ENCODE measurements at places on chromosomes 16 and 17. TPM values are rescaled to one million over a fixed set of nuclear protein-coding genes. Genes with fewer than 3 reads are reported as not detected.

GRCh38 chr17:7553356-7553755 lies 4.5 kb downstream of the TNFSF12 start:
- H3K4me1 ChIP-seq = peaks cover 43% of the 10 kb centered on the region
- H3K27me3 ChIP-seq = no peaks in the 10 kb centered on the region
- H3K27ac ChIP-seq = peak overlapping the region; percentile 75
- H3K4me3 ChIP-seq = peak overlapping the region; percentile 17

DNA sequence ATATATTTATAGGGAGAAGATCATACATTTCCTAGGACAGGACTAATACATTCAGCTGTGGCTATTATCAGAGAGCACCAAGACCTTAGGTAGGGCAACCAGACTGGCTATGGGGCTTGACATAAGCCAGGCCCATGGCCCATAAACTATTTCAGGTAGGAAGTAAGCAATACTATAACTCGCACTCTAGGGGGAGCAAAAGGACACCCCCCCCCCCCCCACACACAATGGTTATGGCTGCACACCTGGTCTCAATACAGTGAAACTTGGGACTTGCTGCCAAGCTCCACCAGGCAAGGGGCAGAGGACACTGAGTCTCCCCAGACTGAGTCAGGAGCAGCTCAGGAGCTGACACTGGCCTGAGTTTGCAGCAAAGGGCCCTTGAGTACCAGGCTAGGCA lies 348.9 kb upstream of the ASIC2 start:
- no peak overlapping the region for H3K4me3 ChIP-seq
- peaks cover 5% of the 10 kb centered on the region for H3K27me3 ChIP-seq
- H3K36me3 ChIP-seq = no peaks in the 10 kb centered on the region
- no peak for DNase-seq
- H3K4me1 ChIP-seq = no peaks in the 10 kb centered on the region

GRCh38 chr17:7235693-7236665 lies 1.7 kb upstream of the DVL2 start:
- no peak overlapping the region for H3K27ac ChIP-seq
- no peaks in the 10 kb centered on the region for H3K27me3 ChIP-seq
- peaks cover 35% of the 10 kb centered on the region for H3K36me3 ChIP-seq
- no peak for DNase-seq
- H3K4me1 ChIP-seq = peaks cover 58% of the 10 kb centered on the region

DNA sequence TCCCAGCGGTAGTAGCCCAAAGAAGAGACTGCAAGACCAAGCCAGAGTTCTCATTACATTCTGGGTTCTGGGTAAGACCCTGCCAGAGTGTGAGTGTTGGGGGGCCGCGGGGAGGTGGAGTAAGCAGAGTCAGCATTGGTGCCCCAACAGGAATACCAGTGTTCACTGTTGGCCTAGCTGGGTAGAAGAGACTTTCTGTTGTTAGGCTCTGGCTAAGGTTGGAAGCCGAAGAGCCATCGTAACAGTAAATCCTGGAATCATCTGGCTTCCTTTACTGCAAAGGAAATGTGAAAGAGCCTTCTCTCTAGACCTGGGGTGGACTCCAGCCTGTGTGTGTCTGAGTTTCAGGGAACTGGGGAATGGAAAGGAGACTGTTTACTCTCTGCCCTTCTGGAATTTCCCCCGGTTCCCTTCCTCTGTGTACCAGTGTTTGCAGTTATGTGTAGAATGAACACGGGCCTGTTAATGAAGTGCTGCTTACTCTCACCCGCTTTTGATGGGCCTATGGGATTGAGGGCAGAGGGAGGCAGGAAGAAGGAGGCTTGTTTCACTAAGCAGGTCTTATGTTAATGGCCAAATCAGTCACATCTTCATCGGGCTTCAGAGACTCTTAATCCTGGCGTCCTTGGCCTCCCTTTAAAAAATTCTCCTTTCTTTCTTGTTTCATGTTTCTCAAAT lies 68.5 kb downstream of the WWP2 start:
- H3K4me1 ChIP-seq = peaks cover 33% of the 10 kb centered on the region
- H3K27me3 ChIP-seq = no peaks in the 10 kb centered on the region
- H3K36me3 ChIP-seq = peaks cover 6% of the 10 kb centered on the region
- no peak overlapping the region for H3K4me3 ChIP-seq
- no peak for DNase-seq

- peaks cover 10% of the 10 kb centered on the region for H3K4me1 ChIP-seq
- H3K27me3 ChIP-seq = peaks cover 14% of the 10 kb centered on the region
- DNase-seq = no peak
- H3K27ac ChIP-seq = no peak overlapping the region
- H3K36me3 ChIP-seq = no peaks in the 10 kb centered on the region
Measured at GRCh38 chr17:43927060-43927864, 15.0 kb downstream of the PPY start.

DNA sequence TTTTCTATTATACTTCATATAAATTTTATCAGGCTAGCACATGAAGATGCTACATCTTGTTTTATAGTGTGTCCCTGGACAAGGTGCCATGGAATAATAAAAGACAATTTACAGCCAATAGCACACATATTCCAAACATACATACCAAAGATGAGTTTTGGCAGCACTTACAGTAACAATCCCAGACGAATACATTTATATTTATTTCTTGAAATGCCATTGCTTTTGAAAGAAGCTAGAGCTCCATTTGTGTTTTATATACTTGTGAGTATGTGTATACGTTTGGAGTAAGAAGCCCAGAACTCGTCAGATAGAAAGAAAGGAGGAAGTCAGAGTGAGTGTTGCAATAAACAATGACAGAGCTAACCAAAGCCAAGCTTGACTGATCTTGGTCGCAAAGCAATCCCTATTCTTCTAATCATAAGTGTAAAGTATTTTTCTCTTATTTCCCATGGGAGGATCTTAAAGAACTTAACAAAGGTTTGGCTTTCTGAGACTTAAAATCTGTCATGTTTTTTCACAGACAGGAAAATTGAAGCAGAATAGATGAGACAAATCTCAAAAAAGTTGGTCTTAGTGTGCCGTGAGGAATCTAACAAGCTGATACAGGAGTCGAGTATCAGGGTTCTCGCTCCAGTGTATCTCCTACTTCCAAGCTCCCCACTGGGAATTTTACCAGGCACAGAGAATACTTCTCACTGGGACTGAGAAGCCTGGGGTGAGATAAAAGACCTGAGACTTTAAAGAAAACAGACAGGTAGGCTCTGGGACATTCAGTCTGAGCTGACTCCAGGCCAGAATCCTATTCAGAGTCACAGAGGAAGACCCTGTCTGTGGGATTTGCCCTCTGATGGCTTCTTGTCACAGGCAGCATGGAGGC lies 175.4 kb downstream of the AATF start:
- H3K27ac ChIP-seq = no peak overlapping the region
- peaks cover 75% of the 10 kb centered on the region for H3K36me3 ChIP-seq
- no peak overlapping the region for H3K4me3 ChIP-seq
- no peak for DNase-seq

- peaks cover 41% of the 10 kb centered on the region for H3K4me1 ChIP-seq
- peaks cover 48% of the 10 kb centered on the region for H3K36me3 ChIP-seq
- H3K4me3 ChIP-seq = no peak overlapping the region
- no peaks in the 10 kb centered on the region for H3K27me3 ChIP-seq
- peak overlapping the region; percentile 54 for H3K27ac ChIP-seq
Measured at GRCh38 chr16:89300311-89300975, 82.9 kb downstream of the ZNF778 start.

- peak overlapping the region; percentile 18 for H3K4me3 ChIP-seq
- peak; percentile 78 for DNase-seq
- peak overlapping the region; percentile 26 for H3K27ac ChIP-seq
- H3K27me3 ChIP-seq = no peaks in the 10 kb centered on the region
- peaks cover 29% of the 10 kb centered on the region for H3K4me1 ChIP-seq
Measured at GRCh38 chr17:60086818-60087591, 8.3 kb upstream of the HEATR6 start.

- DNase-seq = no peak
- H3K36me3 ChIP-seq = no peaks in the 10 kb centered on the region
- H3K4me3 ChIP-seq = no peak overlapping the region
- H3K27ac ChIP-seq = no peak overlapping the region
- peaks cover 93% of the 10 kb centered on the region for H3K4me1 ChIP-seq
Measured at GRCh38 chr16:3859889-3860288, 20.6 kb downstream of the CREBBP start.

GRCh38 chr16:86479419-86479818 lies 30.9 kb upstream of the FOXF1 start:
- peaks cover 21% of the 10 kb centered on the region for H3K27me3 ChIP-seq
- peaks cover 19% of the 10 kb centered on the region for H3K4me1 ChIP-seq
- H3K4me3 ChIP-seq = no peak overlapping the region
- no peak for DNase-seq

DNA sequence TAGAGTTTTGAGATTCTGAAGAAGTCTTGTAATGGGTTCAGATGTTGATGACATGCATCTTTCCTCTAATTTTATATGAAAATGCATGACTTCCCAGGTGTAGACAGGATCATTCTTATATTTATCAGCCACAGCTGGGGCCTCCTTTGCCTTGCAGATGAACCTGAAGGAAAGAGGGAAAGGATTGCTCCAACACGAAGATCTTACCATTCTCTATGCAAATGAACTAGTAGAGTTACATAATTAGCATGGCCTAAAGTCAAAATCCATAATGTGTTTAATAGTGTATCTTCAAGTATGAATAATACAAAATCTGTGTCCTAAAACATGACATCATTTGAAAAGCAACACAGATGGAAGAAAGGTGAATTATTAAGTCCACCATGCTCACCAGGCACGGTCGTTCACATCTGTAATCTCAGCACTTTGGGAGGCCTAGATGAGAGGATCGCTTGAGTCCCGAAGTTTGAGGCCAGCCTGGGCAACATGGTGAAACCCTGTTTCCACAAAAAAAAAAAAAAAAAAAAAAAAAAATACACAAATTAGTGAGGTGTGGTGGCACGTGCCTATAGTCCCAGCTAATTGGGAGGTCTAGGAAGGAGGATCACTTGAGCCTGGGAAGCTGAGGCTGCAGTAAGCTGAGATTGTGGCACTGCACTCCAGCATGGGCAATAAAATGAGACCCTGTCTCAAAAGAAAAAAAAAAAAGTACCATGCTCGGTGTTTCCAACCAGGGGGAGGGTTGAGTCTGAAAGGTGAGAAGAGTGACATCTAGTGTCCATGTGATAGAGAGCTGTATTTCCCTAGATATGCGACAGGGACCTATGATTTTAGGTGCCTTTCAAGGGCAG lies 6.3 kb downstream of the VWA3A start:
- H3K36me3 ChIP-seq = no peaks in the 10 kb centered on the region
- no peak overlapping the region for H3K27ac ChIP-seq
- DNase-seq = no peak
- H3K4me1 ChIP-seq = no peaks in the 10 kb centered on the region

GRCh38 chr17:35287286-35287811 lies 44.5 kb downstream of the SLFN5 start:
- H3K4me1 ChIP-seq = no peaks in the 10 kb centered on the region
- no peaks in the 10 kb centered on the region for H3K36me3 ChIP-seq
- no peaks in the 10 kb centered on the region for H3K27me3 ChIP-seq
- no peak overlapping the region for H3K27ac ChIP-seq

DNA sequence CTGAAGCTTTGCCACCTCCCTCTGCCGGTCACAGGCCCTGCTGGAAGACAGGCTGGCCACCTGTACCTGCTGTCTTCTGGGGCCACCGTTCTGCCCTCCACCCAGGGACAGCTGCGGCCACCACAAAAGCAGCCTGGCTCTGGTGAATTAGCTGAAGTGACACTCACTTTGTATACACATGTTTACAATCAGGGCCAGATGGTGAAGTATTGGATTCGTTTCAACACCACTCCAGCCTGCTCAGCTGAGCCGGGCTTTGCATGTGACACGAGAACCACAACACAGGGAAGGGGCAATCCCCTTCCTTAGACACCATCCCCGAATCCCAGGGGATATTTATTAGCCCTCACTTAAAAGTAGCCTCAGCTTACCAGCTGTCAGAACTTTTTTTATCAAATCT lies 191.5 kb upstream of the RPL38 start:
- no peaks in the 10 kb centered on the region for H3K4me1 ChIP-seq
- DNase-seq = no peak
- H3K36me3 ChIP-seq = no peaks in the 10 kb centered on the region
- H3K4me3 ChIP-seq = no peak overlapping the region
- H3K27ac ChIP-seq = no peak overlapping the region

DNA sequence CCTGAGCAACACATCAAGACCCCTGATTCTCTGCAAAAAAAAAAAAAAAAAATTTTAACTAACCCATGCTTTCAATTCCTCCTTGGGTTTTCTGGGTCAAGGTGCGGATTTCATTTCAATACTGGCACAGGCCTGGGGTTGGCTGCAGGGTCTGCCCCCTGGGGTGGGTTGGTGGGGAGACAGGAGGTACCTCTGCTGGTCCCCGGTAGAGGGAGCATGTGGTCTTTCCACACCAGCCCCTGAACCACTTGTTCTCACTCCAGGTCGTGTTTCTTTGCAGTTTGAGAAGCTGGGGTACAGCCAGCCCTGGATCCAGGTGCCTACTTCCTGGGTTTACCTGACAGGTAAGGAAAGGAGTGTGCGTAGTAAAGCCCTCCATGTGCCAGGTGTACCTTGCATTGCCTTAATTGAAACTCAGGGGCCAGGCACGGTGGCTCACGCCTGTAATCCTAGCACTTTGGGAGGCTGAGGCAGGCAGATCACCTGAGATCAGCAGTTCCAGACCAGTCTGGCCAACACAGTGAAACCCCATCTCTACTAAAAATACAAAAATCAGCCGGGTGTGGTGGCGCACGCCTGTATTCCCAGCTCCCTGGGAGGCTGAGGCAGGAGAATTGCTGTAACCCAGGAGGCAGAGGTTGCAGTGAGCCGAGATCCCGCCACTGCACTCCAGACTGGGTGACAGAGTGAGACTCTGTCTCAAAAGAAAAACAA lies 21.8 kb downstream of the SDR42E2 start:
- no peaks in the 10 kb centered on the region for H3K36me3 ChIP-seq
- H3K4me3 ChIP-seq = no peak overlapping the region
- H3K27me3 ChIP-seq = no peaks in the 10 kb centered on the region
- DNase-seq = no peak
- H3K27ac ChIP-seq = no peak overlapping the region
- peaks cover 11% of the 10 kb centered on the region for H3K4me1 ChIP-seq

The HOXB1 gene
- total RNA-seq = not detected

The EVI2A gene
- total RNA-seq = 45.2 TPM

The MMP2 gene
- total RNA-seq = 178 TPM

The CDH13 gene
- 14.3 TPM for total RNA-seq

The RCVRN gene
- not detected for total RNA-seq

The SMIM36 gene
- total RNA-seq = not detected

The HEATR3 gene
- total RNA-seq = 22.8 TPM

The TMIGD1 gene
- not detected for total RNA-seq

The SLC5A11 gene
- 0.27 TPM for total RNA-seq

The ZNF469 gene
- 2.0 TPM for total RNA-seq

The CEMP1 gene
- total RNA-seq = 1.4 TPM
